ENCODE measurements at places on chromosomes 11 and 22.

DNA sequence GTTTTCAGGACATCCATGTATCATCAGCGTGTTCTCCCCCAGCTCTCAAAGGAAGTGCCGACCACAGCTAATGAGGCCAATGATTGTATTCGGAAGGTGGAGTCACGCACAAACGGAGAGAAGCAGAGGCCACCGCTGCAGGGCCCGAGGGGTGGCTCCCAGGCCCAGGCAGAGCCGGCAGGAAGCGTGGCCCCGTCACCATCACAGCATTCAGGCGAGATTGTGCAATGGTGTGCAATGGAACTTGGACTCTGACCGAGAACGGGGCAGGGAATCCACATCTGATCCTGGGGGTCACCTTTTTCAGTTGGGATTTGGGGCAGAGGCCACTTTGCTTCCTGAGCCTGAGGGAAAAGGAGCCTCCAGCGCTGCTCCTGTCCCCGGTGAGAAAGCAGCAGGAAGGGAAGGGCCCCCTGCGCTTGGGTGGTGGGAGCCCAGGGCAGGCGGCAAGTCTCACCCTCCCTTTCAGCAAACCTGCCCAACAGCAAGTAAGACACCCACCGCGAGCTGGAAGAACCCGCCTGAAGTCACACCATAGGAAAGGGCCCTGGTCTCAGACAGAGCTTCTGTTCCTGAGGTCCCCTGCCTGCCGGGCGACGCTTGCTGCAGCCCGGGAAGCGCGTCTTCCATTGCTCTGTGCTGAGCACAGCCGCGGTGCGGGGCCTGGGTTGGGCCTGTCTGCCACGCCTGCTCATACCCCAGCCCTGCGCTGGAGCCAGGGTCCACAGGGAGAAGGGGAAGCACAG, 1430.7 kb downstream of the BRD1 start:
- no peak for DNase-seq

DNA sequence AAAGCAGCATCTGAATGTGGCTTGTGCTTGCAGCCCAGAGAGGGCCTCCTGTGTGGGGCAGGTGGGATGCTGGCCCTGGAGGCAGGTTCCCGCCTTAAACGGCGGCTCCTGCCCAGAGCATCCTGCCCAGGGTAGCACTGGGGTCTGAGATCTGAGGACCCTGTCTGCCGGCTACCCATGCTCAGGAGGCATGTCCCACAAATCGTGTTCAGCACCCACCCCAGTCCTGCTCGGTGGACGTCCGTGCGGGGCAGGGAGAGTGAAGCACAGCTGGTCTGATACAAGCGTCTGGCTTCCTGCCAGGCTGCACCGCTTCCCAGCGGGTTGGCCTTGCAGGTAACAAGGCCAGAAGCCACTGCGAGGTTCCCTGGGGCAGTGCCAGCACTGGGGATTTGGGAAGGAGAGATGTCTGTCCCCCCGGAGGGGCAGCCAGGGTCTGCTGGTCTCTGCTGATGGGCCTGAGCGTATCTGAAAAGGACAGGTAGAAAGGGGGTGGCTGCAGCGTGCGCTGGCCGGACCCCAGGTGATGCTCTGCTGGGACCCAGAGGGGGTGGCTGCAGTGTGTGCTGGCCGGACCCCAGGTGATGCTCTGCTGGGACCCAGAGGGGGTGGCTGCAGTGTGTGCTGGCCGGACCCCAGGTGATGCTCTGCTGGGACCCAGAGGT, 3.6 kb downstream of the TRABD start:
- DNase-seq, result no peak

DNA sequence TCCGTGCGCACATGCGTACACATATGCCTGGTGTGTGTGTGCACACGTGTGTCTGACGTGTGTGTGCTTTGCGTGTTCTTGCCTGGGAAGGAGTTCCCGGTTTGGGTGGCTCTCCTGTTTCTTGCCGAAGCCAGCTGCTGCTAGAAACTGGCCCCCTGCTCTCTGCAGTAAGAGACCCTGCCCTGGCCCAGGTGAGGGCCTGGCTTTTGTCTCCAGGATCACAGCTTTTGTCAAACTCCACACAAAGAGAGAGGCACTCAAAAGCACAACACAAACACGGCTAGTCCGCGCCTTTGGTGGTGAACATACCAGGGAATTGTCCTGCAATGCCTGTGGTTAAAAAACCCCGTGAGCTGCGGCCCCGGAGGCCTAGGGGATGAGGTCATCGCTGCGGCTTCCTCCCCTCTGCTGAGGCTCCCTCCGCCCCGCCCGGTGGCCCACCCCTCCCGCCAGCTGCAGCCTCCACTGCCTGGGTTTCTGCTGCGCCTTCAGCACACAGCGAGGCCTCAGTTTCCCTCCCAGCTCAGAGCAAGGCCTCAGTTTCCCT, 88.9 kb downstream of the KCNQ1 start:
- no peak for DNase-seq

DNA sequence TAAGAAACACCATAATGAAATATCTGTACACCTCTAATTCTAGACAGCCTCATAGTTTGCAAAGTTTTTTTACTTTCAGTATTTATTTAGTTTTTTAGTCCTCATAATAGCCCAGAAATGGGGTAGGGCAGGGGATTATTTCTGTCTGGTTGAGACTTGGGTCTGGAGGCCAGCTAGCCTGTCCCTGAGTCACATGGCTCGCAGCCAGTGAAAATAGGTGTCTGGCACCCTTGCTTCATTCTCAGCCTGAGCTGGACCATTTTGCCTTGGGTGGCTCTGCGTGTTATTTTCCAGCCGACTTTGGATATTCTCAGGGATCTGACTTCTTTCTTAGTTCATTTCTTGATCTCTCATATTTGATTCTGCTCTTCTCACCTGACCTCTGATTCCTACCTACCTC, 123.9 kb upstream of the NARS2 start:
- DNase-seq, result no peak

DNA sequence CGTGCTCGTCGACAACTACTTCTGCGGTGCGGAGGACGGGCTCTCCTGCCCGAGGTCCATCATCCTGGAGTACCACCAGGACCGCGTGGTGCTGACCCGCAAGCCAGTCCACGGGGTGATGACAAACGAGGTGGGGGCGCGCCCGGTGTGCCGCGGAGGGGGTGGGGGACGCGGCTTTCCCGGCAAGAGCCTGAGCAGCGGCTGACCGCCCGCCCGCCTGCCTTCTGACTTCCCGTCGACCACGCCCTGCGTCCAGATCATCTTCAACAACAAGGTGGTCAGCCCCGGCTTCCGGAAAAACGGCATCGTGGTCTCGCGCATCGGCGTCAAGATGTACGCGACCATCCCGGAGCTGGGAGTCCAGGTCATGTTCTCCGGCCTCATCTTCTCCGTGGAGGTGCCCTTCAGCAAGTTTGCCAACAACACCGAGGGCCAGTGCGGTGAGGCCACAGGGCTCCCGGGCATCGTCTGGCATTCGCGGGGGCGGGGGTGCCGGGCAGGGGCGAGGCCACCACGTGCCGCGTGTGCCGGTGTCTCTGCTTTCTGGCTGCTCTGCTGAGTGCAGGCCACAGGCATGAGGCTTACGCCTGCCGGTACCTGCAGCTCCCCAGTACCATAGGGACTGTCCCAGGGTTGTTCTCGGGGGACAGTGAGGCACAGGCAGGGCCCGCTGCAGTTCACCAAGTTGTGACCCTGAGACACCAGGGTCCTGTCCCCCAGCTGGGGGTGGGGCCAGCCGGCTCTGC, 28.5 kb upstream of the MUC5B start:
- DNase-seq, result no peak

DNA sequence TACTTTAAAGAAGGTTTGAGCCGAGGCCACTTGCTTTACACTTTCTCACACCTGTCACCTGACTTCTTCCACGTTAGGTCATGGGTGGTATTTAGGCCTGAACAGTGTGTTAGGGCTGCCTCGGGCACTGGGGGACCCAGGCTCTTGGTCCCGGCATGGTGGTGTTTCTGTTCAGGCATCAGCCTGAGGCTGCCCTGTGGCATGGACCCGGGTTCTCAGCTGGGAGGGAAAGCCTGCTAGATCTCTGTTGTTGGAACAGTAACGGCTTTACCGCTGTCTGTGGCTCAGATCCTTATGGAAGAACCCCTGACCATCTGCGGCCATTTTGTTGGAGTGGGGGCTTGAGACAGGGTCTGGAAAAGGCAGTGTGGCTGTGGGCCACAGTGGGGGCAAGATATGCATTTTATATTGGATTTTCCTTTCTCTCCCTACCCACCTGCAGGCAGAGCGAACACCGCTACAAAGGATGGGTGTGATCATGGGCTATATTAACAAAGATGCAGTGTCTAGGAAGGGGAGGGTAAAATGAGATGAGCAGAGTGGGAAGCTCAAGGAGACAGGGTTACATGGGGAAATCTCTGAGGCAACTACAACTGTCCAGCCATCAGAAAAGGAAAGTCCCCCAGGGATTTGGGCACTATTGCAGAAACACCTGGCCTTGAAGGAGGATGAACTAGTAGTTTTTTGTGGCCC, 1.6 kb upstream of the KCNJ11 start:
- no peak for DNase-seq

- no peak for DNase-seq
Observed at GRCh38 chr11:134742224-134742612, 330.2 kb upstream of the B3GAT1 start.

DNA sequence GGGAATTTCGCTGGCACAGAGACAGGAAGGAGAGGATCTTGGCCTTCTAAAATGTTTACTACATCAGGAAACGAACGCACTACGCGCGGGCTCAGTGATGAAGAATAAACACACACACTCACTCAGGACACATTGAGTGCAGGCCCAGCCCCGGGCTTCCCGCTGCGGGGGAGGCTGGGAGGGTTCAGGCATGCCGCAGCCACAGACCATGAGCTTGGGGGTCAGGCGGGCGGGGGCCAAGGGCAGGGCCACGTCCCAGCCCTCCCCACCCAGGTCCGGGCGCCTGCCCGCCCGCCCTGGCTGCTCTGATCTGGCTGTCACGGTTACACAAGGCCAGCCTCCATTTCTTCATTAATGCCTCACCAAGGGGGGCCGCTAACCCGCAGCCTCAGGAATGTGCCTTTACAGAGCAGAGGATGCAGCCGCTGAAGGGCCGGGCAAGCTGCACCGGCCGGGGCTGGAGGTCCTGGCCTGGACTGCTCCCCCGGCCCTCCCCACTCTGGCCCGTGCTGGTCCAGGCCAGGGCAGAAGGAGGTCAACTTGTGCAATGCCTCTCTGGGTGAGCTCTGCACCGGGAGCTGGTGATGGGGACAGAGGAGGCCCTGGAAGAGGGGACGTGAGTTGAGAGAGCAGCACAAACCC, 41.7 kb downstream of the IGF2 start:
- DNase-seq, result no peak

DNA sequence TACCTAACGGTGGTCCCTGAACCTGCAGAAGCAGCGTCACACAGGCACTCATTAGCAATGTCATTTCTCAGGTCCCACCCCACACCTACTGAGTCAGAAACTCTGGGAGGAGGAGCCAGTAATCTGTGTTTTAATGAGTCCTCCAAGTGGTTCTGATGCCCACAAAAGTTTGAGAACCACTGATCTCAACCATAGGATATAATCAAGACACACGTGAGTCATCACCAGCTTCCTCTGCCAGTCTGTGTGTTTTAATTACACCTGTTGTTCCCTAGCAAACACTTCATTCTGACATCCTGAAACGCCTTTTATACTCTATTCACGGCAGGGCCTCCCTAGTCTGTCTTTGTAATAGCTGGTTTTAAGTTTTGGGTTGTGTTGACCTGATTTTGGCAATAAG, 5.8 kb downstream of the TECTA start:
- no peak for DNase-seq

GRCh38 chr11:84923489-84923888, 703.7 kb downstream of the DLG2 start:
- no peak for DNase-seq

DNA sequence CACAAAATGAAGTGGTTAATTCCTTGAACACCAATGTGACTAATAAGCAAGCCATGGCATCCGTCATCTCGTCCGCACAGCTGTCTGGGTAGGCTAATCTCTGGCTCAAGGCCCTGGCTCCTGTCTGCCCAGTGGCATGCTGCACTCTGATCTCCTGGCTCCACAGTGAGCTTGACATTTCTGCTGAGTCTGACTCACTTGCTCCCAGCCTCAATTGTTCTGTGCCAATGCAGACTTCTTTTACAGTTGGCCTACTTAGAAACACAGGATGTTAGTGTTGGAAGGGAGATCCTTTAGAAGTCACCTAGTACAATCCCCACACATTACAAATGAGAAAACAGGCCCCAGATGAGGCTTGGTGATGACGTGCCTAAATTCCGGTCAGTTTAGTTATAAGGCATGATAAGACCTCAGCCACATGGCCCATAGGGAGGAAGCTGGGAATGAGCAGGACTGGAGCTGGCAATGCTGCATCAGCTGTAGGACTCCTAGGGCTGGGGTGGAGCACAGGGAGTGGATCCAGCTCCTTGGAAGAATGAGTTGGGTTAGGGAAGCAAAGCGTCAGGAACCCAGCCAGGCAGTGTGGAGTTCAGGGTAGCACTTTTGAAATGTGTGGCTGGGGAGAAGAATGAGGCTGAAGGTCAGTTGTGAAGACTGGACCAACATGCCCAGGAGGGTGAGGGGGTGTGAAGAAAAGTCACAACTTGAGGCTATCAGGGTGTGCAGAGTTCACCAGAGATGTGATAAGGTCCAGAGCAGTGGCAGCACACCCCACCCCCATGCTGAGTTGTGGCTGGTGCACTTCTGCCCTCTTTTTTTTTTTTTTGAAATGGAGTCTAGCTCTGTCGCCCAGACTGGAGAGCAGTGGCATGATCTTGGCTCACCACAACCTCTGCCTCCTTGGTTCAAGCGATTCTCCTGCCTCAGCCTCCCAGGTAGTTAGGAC, 70.2 kb upstream of the EED start:
- no peak for DNase-seq

GRCh38 chr22:24128631-24129262, 52.5 kb upstream of the SUSD2 start:
- peak; percentile 49 for DNase-seq

GRCh38 chr11:116837231-116838091, at the start of gene APOA1:
Gene APOA1 (minus strand): TSS chr11:116837622. CDS start chr11:116837387, 235 bp downstream.
- DNase-seq, result no peak

DNA sequence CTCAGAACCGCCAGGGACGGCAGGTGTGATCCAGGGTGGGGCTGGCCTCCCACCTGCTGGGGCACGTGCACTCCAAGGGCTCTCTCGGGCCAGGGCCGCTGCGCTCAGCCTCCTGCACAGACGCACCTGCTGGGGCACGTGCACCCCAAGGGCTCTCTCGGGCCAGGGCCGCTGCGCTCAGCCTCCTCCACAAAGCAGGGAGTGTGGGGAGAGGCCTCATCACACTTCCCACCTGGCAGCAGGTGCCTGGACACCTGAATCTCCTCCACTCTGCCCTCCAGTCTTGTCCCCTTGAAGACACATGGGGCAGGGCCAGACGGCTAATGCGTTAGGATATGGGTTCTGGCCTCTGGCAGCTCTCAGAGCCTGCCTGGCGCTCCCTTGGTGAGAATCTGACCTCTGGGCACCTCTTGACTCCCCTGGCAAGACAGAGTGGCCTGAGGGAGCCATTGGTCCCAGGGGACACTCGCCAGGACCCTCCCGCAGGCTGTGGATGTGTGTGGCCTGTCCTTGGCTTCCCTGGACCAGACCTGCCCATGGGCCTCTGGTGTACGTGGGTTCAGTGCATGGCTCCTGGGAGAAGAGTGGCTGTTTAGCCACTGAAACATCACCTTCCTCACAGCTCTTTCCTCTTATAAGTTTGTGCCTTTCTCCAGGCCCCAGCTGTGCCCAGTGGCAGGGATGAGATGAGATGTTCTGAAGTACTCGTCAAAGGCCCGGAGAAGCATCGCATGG, 73.5 kb downstream of the BRD1 start:
- no peak for DNase-seq

- no peak for DNase-seq
Observed at GRCh38 chr11:113871336-113871735, 4.0 kb downstream of the USP28 start.

- no peak for DNase-seq
Observed at GRCh38 chr11:27496461-27496860, 10.1 kb downstream of the LIN7C start.

- DNase-seq, result no peak
Observed at GRCh38 chr11:66651016-66651415, 12.5 kb downstream of the RBM4 start.

- DNase-seq, result no peak
Observed at GRCh38 chr11:11732116-11732515, 109.7 kb upstream of the USP47 start.

All from NCI-H2081 treated with DMSO at 0.1 percent for 48 hours (cell line).